ENCODE measurements at places on chromosomes 2 and 18.

- no peak for ATAC-seq
These were observed 7.2 kb upstream of the AFTPH start for GRCh38 chr2:64516651-64517510.

GRCh38 chr2:77910136-77910535, 388.0 kb upstream of the LRRTM4 start:
- ATAC-seq, result no peak

DNA sequence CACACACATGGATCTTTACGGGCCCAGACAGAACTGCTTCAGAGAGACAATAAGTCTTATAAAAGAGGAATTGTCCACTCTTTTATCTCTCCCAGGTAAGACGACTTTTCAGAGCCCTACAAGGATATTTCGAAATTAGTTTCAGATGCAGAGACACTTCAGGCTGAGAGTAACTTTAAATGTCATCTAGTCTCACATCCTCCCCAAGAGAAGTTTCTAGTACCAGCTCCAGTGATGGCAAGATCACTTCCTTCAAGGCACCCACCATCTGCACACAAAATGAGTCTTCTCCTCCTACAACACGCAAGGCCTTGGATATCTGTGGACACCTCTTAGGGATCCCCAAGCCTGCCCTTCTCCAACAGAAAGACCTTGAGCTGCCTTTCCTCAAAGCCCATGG, 39.0 kb upstream of the KLHL29 start:
- ATAC-seq, result no peak

DNA sequence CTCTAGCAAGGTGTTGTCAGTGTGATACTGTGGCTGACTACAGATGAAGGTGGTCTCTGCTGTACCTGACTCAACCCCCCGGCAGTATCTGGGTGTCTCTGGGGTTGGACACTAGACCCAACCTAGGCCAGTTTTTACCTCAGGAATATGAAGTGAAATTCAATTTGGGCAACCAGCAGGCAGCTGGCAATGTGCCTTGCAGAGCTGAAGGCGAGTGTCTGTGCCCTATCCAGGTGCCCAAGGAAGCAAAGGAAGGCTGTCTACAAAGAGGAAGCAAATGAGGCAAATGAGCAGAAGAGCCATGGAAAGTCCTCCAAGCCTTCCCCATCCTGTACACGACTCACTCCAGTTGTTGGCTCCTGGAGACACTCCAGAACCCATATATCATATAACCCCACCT, 264.6 kb upstream of the AGAP1 start:
- ATAC-seq, result no peak

DNA sequence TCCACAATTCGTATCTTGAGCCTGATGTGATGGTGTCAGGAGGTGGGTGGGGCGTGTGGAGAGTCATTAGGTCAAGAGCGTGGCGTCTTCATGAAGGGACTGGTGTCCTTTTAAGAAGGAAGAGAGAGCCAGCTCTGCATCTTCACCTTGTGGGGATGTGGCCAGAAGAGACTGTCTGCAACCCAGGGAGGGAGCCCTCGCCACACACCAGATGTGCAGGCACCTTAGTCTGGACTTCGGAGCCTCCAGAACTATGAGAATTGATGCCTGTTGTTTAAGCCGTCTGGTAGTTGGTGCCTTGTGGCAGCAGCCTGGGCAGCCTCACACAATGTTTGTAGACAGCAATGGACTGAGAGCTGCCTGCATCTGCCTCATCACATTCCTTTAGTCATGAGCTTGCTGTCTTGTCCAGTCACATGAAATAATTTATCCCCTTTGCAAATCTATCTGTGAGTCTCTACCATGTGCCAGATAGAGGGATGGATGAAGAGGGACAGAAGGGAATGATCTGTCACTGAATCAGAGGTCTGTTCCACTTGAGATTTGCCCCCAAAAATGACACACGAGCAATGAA, 61.0 kb downstream of the MYT1L start:
- ATAC-seq, result no peak

GRCh38 chr2:6526093-6526824, 339.4 kb downstream of the CMPK2 start:
- ATAC-seq, result no peak

- ATAC-seq, result no peak
These were observed 5.5 kb downstream of the SULT1C4 start for GRCh38 chr2:108383146-108383830.

DNA sequence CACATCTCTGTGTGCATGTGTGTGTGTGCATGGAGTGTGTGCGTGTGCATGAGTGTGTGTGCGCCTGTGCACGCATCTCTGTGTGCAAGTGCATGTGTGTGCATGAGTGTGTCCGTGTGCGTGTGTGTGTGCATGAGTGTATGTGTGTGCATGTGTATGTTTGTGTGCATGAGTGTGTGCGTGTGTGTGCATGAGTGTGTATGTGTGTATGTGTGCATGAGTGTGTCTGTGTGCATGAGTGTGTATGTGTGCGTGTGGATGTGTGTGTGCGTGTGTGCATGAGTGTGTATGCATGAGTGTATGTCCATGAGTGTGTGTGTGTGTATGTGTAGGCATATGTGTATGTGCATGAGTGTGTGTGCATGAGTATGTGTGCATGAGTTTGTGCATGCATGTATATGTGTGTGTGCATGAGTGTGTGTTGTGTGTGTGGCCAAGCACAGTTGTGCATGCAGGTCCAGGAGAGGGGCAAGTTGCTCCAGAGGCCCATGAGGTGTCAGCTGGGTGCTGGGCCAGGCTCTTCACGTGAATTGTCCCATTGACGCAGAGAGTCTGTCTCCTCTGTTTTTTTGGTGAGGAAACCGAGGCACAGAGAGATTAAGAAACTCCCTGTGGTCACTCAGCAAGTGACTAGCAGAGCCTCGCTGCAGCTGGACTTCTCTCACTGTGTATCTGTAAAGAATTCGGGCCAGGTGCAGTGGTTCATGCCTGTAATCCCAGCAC, 75.5 kb downstream of the ASB1 start:
- no peak for ATAC-seq

GRCh38 chr2:117931978-117932377, 81.9 kb downstream of the CCDC93 start:
- ATAC-seq, result no peak

DNA sequence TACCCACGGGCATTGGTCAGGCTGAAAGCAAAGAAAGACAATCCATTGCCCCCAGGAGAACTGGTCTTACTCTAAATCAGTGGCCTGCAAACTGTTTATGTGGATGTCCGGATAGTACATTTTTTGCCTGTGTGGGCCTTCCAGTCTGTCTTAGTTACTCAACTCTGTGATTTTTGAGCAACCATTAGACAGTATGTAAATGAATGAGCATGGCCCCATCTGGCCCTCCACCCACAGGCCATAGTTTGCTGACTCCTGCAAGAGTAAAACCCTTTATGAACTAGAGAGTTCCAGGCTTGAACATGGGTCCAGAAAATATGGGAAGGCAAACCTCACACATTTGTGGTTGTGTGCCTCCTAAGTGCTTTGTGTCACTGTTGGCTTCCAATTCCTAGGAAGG, 55.7 kb upstream of the CYP1B1 start:
- no peak for ATAC-seq

DNA sequence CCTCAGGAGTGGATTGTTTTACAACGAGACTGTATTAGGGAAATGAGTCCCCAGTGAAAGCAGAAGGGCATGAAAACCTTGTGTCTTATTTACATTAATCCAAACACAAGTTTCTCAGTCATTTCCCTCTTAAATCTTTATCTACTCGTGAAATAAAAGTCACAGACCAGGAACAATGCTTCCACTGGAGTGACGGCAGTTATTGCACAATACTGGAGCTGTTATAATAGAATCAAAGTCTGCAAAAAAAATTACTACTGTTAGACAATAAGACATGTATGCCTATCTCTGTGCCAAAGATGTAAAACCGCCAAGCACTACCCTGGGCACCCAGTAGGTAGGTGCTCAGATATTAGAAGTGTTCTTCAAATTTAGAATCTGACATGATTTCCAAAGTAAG, 375.5 kb downstream of the ZNF521 start:
- no peak for ATAC-seq

- ATAC-seq, result peak; percentile 35
These were observed 50.8 kb downstream of the TRABD2A start for GRCh38 chr2:84830095-84830494.

DNA sequence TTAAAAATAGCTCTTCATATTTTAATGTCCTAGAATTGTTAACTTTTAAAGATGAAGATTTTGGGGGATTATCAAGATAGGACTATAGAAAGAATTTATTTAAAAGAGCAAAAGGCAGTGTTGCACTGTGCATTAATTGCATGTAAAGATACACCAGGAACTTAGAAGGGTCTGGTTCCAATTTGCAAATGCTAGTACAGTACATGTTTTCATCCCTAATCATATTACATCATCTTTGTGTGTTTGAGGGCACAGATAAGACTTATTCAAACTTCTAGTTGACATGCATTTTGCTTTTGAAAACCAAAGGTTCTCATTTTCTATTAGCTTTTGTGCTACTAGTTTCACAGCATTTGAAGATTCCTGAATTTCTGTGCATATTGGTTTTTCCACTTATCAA, 231.7 kb upstream of the LYPD1 start:
- ATAC-seq, result peak; percentile 56

GRCh38 chr2:26382564-26382963, 19.2 kb upstream of the DRC1 start:
- ATAC-seq, result no peak

DNA sequence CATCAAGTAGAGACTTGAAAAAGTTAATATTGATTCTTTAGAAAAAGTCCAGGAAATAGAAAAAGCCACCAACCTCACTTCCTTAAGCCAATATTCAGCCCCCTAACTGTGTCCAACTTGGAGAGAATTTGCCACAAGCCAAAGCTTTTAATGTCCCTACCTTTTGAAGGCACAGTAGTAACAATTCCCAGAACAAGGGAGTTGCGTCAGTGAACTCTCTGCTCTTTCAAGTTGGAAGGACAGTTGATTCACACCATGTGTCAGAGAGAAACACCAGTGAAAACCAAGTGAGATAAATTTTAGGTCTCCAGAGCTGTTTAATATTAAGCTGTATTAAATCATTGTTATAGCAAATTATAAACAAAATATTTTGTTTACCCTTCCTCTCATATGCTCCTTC, 66.1 kb downstream of the EXOC6B start:
- no peak for ATAC-seq

- ATAC-seq, result no peak
These were observed 802.6 kb upstream of the CELF4 start for GRCh38 chr18:38368246-38368645.

DNA sequence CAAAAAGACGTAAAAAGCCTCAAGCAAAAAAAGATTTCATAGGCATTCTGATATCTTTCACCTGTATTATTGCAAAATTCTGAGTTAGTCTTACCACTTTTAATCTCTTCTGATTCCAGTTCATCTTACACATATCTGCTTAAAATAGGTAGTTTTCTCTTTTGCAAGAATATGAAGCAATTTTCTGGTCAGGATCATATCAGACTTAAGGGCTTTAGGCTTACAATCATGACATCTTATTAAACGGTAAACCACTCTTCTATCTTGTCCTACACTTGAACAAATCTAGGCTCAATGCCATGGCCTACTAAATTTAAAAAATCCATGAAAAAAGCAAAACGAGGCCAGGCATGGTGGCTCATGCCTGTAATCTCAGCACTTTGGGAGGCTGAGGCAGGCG, 50.1 kb upstream of the GAREM1 start:
- no peak for ATAC-seq

- no peak for ATAC-seq
These were observed 68.7 kb downstream of the MYL12B start for GRCh38 chr18:3330622-3331021.

- ATAC-seq, result no peak
These were observed 211.1 kb upstream of the GATA6 start for GRCh38 chr18:21958263-21958662.

GRCh38 chr2:230077851-230078547, 9.3 kb upstream of the SLC16A14 start:
- no peak for ATAC-seq

DNA sequence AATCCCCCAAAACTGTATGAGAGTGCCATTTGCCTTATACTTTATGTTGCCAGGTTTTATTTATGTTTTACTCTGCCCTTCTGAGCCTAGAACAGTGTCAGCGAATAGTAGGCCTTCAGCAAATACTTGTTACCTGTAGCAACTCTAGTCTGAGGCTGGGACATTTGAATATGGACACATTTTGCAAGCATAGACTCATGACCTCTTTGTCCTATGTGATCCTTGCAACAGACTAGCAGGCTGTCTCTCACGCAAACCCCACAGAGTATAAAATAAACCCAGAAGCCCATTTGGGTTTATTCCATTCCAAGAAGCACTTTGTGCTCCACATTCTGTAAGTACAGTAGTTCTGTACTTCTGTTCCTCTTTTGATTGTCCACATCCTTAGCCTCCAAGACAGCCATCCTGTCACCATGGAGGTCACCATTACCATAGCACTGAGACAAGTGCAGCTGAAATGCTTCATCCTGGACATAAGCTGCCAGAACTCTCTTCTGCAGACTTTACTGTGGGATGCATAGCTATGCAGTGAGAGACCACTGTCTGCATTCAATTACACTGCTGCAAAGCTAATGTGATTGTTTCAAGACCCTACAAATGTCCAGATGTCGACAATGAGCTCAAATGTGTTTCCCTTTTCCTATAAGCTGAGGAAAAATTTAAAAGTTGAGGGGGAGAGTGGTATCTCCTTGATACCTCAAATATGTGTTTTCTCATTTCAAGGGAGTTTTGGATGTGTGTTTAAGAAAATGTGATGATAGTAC, 425.7 kb downstream of the PID1 start:
- ATAC-seq, result no peak

DNA sequence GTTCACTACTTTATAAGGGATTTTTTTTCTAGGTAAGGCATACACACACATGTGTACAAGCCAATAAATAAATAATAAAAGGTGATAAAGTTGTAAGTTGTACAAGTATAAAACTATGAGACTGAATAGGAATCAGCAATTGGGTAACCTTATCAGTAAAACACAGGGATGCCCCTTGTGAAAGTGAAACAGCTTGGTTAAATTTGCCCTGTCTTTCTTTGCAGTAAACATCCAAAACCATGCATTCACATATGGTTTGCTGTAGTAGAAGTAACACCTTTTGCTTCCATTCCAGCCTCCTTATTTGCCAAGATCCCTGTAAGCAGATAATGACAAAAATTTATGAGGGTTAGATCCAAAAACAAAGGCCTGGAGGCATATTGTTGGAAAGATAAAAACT, 44.3 kb upstream of the NEUROD1 start:
- no peak for ATAC-seq

DNA sequence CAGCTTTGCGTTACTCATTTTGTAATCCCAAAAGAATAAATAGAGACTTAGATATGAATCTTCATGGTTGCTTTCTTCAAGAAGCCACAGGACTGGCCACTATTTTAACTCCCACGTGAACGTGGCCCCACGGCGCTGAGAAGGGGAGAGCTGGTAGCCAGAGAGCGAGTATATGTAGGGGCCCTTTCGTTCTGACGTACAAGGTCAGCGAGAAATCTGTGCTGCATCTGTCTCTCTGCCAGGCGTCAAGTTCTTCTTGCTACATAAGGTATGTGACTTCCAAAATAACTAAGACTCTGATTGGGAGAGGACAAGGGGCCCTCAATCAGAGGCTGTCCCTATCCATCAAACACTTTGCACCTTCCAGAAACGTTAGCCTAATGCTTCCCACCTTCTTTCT, 149.2 kb downstream of the PLEKHA3 start:
- ATAC-seq, result no peak

DNA sequence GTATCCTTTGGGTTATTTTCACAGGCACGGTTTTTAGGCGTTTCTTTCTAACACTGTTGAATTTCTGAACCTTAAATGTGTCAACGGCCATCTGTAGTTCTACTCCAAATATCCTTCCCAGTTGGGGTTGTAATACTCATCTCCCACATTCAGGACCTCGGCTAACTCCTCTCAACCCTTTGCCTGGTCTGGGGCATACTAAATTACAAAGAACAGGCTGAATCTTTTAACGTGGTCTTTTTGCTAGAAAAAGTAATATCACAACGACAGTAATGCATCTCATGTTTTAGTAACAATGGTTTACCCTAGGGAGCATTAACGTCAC, 2.1 kb downstream of the RPRM start:
- ATAC-seq, result no peak

All from SK-N-SH treated with all-trans-retinoic acid at 6 μM for 48 hours (cell line).